ENCODE measurements at places on chromosomes 13 and 19. TPM values are rescaled to one million over a fixed set of nuclear protein-coding genes. Genes with fewer than 3 reads are reported as not detected.

DNA sequence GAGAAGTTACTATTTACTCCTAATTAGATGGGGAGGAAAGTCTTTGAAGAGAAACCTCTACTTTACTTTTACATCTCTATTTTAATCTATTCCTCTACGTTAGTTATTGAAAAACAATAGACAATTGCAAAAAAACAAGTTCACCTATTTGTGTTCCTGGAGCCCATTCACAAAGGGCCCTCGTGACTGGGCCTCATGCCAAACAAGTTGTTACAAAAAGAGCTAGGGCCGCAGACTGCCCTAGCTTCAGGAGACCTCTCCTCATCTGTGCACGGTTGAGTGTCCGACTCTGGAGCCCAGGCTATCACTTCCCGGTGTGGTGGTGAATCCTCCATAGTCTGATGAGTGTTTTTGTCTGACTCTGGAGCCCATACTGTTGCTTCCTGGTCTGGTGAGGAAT, 190.9 kb downstream of the ZNF486 start:
- DNase-seq, result no peak
- no peaks in the 10 kb centered on the region for H3K4me1 ChIP-seq
- H3K27ac ChIP-seq, result no peak overlapping the region
- H3K27me3 ChIP-seq, result no peaks in the 10 kb centered on the region
- H3K36me3 ChIP-seq, result no peaks in the 10 kb centered on the region
- H3K4me3 ChIP-seq, result no peak overlapping the region

The PRDX2 gene
- 263 TPM for total RNA-seq

DNA sequence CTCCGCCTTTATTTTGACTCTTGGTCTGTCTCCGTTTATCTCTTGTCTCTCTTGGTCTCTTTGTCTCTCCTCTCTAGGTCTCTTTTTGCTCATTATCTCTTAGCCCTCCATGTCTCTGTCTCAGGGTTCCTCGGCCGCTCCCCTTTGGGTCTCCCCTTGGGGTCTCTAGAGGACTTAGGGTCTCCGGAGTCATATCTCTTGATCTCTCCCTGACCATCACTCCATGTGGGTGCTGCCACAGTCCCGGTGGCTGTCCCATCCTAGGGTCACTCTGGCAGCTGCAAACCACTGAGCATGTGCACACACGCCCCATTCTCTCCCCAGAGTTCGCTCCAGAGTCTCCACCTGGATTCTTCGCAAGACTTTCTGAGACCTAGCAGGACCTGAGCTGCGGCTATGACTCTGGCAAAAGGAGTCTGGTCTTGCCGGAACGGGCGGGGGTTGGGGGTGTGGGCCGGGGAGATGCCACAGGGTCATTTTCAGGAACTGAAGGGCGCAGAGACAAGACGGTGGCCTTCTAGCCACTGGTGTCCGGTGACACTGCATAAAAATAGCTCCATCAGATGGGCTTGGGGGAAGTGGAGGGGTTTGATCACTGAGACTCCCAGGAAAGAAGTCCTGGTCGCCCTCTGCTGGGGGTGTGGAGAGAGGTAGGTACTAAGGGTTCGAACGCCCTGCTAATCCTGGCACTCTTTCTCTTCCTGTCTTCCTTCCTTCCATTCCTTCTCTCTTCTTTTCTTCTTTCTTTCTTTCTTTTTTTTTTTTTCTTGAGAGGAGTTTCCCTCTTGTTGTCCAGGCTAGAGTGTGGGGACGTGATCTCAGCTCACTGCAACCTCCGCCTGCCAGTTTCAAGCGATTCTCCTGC, 1.2 kb upstream of the KCNA7 start:
- DNase-seq, result no peak
- no peak overlapping the region for H3K4me3 ChIP-seq
- peaks cover 3% of the 10 kb centered on the region for H3K27me3 ChIP-seq
- H3K36me3 ChIP-seq, result no peaks in the 10 kb centered on the region
- no peak overlapping the region for H3K27ac ChIP-seq
- no peaks in the 10 kb centered on the region for H3K4me1 ChIP-seq

The NPAS1 gene
- total RNA-seq, result not detected

DNA sequence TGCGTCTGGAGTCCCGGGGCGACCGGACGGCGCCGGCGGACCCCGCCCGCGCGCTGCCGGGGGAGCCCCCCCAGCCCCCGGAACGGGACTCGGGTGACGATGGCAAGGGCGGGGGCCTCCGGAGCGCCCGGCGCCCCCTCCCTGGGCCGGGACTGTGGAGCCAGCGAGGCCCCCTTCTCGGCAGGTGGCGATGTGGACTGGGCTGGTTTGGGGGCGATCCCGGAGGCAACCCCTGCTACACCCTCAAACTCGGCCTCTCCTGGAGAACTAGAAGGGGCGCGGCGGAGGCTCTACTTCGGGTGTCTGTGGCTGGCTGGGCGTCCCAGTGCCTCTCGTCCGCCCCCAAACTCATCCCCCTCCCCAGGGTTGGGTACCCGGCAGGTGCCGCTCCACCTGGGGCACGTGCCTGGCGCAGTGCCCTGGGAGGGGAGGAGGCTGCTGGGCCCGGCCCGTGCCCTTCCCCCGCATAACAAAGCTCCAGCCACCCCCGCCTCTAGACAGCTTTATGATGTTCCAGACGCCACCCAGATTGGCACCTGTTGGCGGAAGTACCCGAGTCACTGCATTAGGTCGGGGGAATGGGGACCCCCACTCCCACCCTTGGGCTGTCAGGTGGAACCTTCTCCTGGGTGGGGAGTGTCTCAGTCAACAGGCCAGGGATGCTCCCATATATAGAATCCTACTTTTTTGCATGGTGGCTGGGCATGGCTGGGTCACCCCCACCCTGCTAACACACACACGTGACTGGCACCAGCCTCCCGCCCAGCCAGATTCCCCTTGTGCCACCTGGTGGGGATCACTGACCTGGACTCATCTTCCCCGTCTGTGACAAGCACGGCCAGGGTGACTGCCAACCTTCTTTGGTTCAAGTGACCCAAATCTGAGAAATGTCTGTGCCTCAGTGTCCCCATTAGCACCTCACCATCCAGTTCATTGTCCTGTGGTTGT, 722 bp downstream of the PKN1 start:
- H3K27me3 ChIP-seq, result no peaks in the 10 kb centered on the region
- no peaks in the 10 kb centered on the region for H3K36me3 ChIP-seq

The LRG1 gene
- 7.6 TPM for total RNA-seq

The EGLN2 gene
- 64.0 TPM for total RNA-seq

- H3K27ac ChIP-seq, result no peak overlapping the region
- H3K4me1 ChIP-seq, result no peaks in the 10 kb centered on the region
- H3K4me3 ChIP-seq, result no peak overlapping the region
- H3K36me3 ChIP-seq, result no peaks in the 10 kb centered on the region
- H3K27me3 ChIP-seq, result no peaks in the 10 kb centered on the region
- no peak for DNase-seq
These were observed 769.9 kb upstream of the SLITRK6 start for GRCh38 chr13:86569119-86569518.

GRCh38 chr13:49021953-49022352, 46.2 kb downstream of the FNDC3A start:
- DNase-seq, result no peak
- H3K27me3 ChIP-seq, result no peaks in the 10 kb centered on the region
- no peaks in the 10 kb centered on the region for H3K36me3 ChIP-seq

DNA sequence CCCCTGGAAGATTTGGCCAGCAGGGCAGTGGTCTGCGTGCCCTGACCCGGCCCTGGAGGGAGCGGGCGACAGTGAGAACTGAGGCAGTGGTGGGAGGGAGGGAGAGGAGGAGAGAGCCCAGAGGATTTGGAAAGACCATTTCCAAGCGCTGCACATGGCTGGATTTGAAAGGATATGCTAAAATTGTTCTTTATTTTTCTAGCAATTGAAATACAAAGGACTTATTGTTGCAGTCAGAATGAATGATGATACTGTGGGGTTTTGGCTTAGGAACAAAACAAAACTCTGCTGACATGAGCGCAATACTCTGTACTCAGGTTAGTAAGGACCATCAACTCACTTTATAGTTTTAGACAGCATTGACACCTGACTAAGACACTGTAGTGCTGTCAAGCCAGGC, 69.5 kb downstream of the TNFRSF19 start:
- H3K4me3 ChIP-seq, result no peak overlapping the region
- no peak overlapping the region for H3K27ac ChIP-seq
- H3K36me3 ChIP-seq, result no peaks in the 10 kb centered on the region

DNA sequence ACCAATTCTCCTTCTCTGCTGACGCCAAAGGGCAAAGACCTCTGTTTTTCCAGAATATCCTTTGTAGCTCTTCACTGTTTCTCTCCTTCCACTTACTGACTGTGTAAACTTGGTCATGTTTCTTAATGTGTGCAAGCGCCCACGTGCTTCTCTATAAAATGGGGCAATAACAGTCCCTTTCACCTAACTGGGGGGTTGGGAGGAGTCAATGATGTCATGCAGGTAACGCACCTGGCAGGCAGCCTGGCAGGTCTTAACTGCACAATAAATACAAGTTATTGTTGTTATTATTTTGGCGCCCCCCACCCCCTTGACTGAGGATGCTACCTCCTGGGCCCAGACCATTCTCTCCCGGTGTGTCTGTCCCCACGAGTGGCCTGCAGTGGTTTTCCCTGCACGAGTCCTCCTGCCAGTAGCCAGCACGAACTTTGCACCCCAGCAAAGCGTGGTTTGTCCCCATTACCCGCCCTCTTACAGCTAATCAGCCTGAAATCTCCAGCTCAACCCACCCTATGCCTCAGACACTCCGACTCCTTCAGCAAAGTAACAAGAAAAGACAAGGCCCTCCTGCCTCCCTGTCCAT, 5.3 kb downstream of the SBSN start:
- no peaks in the 10 kb centered on the region for H3K27me3 ChIP-seq
- H3K4me1 ChIP-seq, result no peaks in the 10 kb centered on the region
- no peak for DNase-seq
- H3K36me3 ChIP-seq, result no peaks in the 10 kb centered on the region
- no peak overlapping the region for H3K4me3 ChIP-seq

DNA sequence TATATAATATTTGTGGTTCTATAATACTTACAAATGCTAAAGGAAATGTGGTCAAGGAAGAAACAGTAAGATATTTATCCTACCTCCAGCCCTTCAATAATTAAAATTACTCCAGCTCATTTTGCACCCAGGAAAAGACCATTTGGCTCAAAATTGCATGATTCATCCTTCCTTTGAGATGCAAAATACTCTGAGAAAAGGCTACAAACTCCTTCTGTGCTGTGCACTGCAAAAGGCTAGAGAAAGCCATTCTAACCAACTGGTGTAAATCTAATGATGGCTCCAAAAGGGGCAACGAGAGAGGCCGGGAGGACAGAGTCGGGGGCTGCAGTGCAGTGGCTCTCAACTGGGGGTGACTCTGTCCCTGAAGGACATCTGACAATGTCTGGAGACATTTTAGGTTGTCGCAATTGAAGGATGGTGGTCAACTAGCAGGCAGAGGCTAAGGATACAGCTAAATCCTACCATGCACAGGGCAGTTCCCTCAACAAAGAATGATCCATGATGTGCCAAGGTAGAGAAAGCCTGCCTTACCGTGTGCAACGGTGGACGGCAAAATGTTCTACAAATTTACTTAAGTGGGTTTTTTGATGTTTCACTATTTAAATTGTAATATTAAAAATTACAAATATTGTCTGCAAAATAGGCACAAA, 32.6 kb downstream of the SLC7A1 start:
- no peaks in the 10 kb centered on the region for H3K4me1 ChIP-seq
- no peaks in the 10 kb centered on the region for H3K27me3 ChIP-seq
- H3K27ac ChIP-seq, result no peak overlapping the region

- H3K27me3 ChIP-seq, result no peaks in the 10 kb centered on the region
- H3K4me3 ChIP-seq, result no peak overlapping the region
- no peak overlapping the region for H3K27ac ChIP-seq
These were observed 294.2 kb downstream of the PCDH17 start for GRCh38 chr13:57925751-57926150.

The GRIK5 gene
- total RNA-seq, result 7.1 TPM

The CEACAM7 gene
- 0.08 TPM for total RNA-seq

DNA sequence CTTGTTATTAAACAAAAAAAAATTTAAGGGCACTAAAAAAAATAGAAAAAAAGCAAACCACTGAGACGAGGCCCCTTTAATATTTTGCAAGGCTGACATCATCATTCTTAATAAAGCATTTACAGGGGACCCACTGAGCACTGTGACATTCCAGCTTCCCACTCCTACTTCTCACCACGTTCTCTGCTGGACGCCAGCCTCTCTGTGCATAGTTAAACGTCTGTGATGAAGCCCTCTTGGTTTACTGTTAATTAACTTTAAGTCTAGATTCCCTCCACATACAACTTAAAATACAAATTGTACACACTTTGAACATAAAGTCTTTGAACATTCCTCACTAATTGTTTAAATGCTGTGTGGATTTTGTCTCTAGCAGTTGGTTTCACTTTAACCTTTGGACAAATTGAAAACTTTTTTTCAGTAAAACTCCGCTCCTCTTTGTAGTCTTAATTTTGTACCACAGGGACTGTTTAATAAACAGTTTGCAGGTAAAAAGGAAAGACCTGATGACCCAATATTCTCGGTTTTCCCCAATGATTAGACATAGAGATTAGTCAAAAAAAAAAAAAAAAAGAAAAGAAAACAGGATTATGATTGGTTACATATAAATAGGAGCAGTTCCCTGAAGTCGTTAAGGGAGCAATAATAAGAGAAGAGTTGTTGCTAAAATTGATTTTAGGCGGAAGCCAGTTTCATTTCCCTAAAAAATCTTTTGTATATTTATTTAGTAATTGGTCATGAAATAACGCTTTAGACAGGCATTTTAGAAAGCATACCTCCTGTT, 219.8 kb downstream of the MZT1 start:
- H3K27ac ChIP-seq, result no peak overlapping the region
- H3K36me3 ChIP-seq, result no peaks in the 10 kb centered on the region
- no peak overlapping the region for H3K4me3 ChIP-seq
- H3K4me1 ChIP-seq, result no peaks in the 10 kb centered on the region
- H3K27me3 ChIP-seq, result no peaks in the 10 kb centered on the region

DNA sequence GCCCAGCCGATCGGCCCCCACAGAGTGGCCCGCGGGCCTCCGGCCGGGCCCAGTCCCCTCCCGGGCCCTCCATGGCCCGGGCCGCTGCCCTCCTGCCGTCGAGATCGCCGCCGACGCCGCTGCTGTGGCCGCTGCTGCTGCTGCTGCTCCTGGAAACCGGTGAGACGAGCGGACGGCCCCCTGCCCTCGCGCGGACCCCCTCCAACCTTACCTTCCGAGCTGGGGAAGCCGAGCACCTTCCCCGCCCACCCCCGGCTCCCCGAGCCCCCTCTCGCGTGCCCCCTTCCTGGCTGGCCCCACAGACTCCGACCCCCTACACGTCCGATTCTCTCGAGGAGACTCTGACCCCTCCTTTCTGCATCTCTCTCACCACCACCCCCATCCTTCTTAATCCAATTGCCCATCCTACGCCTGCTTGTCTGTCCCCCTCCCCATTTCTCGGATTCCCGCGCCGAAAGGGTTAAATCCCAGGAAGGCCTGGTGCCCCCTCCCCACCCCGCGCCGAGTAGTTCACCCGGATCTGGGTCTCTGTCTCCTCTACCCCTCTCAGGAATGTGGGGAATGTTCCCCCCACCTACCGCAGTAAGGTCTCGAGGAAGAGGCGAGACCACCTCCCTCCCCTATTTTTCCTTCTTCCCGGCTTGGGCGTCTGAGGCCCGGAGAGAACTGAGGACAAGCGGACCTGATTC, 502 bp downstream of the NECTIN2 start:
- H3K4me3 ChIP-seq, result peak overlapping the region; percentile 100
- DNase-seq, result peak; percentile 76
- H3K27ac ChIP-seq, result peak overlapping the region; percentile 93
- H3K36me3 ChIP-seq, result no peaks in the 10 kb centered on the region
- H3K4me1 ChIP-seq, result peaks cover 6% of the 10 kb centered on the region

The SOHLH2 gene
- 0.11 TPM for total RNA-seq

GRCh38 chr19:16202320-16203255, 4.9 kb downstream of the AP1M1 start:
- no peaks in the 10 kb centered on the region for H3K36me3 ChIP-seq
- no peaks in the 10 kb centered on the region for H3K27me3 ChIP-seq
- no peak overlapping the region for H3K4me3 ChIP-seq

- no peak overlapping the region for H3K4me3 ChIP-seq
- H3K4me1 ChIP-seq, result no peaks in the 10 kb centered on the region
- DNase-seq, result no peak
- no peaks in the 10 kb centered on the region for H3K27me3 ChIP-seq
- H3K27ac ChIP-seq, result no peak overlapping the region
- H3K36me3 ChIP-seq, result no peaks in the 10 kb centered on the region
These were observed 32.2 kb upstream of the ZNF726 start for GRCh38 chr19:23882493-23882892.
